ENCODE measurements at places on chromosomes 2 and 18.

DNA sequence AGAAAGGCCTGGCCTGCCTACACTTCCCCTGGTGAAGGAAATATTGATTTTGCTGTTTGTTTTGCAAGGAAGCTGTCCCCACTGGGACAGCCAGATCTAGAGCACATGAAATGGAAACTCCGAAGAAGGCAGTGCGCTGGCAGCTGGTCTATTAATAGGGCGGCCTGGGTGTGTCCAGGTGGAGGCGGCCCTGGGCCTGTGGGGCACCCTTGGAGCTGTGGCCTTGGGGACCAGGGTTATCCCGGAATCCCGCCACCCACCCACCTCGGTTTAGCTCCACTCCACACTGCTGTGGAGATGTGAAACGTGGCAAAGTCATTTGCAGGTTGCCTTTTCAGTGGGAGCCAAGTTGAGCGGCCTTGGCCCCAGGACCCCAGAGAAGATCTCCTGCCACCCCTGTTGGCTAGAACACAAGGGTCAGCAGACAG lies 204.3 kb downstream of the KLHL29 start:
- no peak for DNase-seq

- no peak for DNase-seq
Observed at GRCh38 chr2:146246002-146246735, 1598.7 kb upstream of the ACVR2A start.

DNA sequence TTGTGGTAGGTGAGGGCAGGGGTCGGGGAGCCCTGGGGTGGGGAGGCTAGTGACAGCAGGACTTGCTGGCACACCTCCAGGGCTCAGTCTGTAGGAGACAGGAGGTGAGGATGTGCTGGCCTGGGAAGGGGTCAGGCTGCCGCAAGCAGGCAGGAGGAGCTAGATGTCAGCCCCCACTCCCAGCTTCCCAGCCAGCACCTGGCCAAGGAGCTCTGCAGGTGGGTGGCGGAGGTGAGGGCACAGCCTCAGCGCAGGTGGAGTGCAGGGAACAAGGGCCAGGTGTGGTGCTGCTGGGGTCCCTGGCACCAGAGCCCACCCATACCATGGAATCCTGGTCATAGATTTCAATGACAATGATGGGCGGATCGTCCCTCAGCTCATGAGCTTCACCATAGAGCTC lies 2.9 kb downstream of the OTOF start:
- no peak for DNase-seq

GRCh38 chr2:31217465-31218200 lies at the start of gene CAPN14:
Gene CAPN14, minus strand, starts transcription at chr2:31217515. Its CDS starts 12,068 bp downstream, at chr2:31205447.
- DNase-seq = no peak

- DNase-seq = no peak
Observed at GRCh38 chr18:74539289-74539688, 5.0 kb downstream of the CNDP1 start.

- no peak for DNase-seq
Observed at GRCh38 chr2:231197706-231198290, 633 bp upstream of the ARMC9 start.

- DNase-seq = no peak
Observed at GRCh38 chr18:61882296-61883004, 10.4 kb downstream of the RNF152 start.

- DNase-seq = no peak
Observed at GRCh38 chr2:203909974-203910373, 26.6 kb upstream of the ICOS start.

DNA sequence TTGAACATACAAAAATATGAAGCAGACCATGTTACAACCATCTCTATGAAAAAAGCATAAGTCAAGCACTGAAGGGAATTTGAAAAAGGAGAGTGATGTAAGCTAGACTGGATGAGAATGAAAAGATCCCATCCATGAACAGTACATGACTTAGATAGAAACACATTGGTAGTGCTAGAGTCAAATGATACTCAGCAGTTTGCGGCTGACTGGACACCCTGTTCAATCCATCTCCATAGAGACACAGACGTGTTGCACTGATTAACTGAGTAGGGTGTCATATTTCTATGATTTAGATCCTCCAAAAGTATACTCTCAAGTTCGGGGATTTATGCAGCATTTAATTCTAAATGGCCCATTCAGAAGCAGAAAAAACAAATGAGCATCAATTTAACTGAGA lies 674.3 kb upstream of the NRXN1 start:
- no peak for DNase-seq

DNA sequence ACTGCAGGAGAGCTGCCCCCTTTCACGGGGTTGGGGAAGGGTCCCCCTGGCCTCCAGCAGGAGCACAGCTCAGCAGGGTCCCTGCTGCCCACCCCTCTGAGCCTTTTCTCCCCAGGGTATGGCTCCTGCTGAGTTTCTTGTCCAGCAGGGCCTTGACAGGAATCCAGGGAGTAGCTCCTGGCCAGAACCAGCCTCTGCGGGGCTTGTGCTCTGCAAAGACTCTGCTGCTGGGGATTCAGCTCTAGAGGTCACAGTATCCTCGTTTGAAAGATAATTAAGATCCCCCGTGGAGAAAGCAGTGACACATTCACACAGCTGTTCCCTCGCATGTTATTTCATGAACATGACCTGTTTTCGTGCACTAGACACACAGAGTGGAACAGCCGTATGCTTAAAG lies 21.2 kb downstream of the FOSL2 start:
- DNase-seq = no peak

GRCh38 chr18:35408843-35409261 lies 31.7 kb upstream of the ZNF396 start:
- DNase-seq = no peak

GRCh38 chr2:146481629-146482028 lies 1363.2 kb upstream of the ACVR2A start:
- no peak for DNase-seq

DNA sequence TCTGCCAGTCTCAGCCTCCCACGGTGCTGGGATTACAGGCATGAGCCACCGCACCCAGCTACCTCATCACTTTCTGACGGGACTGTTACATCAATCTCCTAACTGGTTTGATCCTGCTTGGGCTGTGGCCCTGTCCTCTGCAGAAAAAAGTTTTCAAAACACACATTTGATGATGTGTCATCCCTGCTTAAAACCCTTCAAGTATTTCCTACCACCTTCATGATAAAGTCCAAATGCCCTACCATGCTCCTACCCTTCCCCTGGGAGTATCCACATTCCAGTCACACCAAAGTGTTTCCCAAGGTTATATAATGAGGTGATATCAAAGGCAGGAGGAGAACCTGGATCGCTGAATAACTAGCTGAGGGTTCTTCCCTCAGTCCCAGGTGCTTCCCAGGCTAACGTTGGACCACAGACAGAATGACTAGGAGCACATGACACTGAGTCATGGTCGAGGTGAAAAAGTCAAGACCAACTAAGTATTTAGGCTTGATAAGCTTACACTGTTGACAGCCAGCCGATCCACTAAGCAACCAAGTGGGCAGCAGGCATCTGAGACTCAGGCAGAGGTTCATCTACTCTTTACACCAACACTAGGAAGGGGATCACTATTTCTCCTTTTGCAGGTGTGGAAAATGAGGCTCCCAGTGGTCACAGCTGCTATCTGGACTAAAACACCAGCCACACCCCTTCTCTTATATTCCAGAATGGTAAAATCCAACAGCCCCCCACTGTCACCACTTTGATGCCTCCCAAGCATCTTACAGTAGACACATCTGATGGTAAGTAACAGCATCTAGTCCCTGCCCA lies 31.8 kb downstream of the CYRIA start:
- DNase-seq = peak; percentile 37

DNA sequence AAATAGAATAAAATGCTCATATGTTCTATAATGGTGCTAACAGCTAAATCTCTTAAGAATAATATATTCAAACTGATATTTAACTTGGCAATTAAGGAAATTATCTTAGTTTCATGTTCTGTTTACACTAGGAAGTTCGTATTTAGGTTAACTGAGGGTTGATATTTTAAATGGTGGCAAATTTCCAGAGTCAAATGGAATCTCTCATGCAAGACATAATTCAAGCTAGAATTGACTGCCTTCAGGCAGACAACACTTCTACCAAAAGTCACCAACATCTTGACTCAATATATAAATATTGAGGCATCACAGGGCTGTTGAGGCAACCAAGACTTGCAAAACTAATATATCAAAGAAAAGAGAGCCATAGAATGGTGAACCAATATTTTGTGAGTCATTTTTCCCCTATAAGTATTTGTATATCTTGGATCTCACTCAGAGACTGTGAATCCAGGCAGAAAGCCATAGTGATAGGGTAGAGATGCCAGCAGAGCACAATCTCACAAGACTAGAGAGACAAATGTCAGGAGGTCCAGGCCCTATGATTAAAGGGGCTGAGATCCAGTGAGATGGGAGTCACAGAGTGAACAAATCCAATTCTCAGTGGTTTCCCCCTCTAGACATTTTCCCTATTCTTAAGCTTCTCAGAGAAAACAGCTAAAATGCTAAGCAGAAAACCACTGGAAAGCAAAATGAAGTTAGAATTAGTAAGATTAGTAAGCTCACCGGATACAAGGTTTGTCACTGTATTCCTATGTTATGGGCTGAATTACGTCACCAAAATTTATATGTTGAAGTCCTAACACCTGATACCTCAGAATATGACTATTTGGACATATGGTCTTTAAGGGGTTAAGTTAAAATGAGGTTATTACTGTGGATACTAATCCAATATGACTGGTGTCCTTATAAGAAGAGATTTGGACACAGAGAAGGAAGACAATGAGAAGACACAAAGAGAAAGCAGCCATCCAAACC lies 358.2 kb upstream of the UBE2E3 start:
- DNase-seq = no peak

DNA sequence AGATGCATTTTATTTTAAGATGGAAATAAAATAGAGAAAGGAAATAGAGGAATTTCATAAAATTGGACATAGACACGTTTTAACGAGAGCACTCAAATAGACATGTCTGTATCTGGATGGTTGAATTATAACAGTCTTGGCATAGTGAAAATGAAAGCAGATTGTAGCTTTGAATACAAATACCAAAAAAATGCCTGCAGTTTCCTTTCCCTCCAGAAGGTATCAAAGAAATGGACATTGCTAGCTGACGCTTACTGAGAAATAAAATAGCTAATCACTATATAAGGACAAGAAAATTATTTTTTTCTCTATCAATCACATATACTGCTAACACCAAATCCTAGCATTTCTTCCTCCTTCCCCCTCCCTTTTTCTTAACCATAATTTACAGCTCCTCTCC lies 11.4 kb upstream of the MAPRE2 start:
- no peak for DNase-seq

DNA sequence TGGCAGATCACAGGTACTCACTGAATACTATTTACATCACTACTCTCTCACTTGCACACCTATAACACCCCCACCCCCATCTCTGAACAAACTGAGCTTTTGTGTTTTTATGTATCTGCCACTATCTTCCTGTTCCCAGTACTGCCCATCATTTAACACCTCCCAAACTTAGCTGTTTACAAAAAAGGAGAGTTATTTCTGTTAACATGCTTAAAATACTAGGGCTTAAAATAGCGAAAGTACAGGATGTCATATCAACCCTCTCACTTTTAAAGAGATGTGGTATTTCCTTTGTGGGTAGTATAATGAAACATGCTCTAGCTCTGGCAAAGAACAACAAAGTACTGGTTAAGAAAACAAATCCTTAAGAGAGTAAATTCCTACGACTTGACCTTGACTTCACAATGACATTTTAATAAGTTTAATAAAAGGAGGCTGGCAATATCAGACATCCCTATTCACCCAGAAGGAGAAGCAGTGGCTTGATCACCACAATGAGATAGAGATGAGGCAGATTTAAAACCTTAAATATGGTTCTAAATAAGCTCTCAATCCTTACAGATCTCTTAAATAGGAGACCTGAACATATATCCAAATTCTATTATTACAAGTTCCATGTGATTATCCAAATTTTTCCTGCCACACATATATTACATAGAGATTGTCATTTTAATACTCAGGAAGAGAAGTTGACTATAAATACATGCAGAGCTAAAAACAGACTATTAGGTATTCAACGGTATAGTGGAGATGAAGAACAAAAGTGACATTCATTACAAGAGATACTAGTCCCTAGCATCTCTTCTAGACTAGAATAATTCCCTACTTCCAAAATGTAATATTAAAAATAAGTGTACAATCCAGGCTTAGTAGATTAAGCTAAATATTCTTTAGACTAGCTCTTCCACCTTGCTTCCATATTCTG lies 36.9 kb downstream of the TRAK2 start:
- DNase-seq = peak; percentile 38

DNA sequence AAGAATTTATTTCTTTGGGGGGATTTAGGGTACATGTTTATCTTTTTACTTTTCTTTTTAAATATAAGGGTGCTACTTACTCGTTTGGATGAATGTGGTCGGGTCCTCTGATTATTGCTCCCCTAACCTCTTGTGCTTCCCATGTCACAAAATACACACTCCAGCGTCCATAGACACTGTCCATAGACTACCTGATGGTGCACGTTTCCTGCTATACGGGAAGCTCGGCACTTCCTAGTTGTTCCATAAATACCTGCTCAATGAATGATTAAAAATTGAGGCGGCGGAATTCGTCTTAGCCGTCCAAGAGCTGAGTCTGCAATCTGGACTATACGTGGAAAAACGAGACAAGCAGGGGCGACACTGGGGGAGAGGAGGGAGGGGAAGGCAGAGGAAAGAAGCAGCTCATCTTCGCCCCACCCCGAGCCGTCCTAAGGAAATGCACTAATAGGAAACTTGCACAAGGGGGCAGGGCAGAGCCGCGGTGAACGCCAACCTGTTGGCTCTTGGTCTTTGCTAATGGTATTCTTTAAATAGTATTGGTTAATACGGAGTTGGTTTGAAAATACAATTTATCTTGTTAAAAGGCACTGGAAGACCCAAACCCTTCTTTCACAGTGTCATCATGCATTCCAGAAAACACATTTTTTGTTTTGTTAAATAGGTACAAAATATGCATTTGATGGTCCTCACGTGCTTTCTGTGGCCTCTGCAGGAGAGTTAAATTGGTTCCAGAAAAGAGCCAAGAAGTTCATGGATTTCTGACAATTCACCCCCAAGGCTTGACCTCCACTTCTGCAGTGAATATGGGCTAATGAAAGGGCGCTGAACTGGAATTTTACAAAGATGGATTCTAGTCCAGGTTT lies 73.0 kb upstream of the KCTD1 start:
- DNase-seq = peak; percentile 15

DNA sequence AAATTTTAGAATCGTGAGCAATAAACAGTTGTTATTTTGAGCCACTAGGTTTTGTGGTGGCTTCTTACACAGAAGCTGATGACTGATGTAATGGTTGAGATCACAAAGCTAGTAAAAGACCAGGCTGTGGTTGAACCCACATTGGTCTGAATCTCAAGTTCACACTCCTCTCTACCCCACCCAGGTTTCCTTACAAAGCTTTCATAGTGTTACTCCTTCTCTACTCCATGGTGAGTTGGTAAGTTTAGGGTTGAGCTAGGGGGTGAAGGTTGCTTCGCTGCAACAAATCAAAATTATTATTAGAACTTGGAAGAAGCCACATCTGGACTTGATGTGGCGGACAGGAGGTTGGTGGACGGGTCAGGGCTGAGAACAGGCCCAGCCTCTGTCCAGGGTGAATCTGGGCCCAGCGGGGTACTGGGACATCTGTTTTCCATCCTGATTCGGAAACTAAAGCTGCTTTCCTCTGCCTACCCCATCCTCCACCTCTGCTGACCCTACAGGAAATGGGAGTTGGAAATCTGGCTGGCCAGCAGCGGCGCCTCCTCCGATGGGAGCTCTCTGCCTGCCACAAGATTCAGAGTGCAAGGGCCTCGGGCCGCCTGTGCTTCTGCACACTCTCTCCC lies 86.3 kb downstream of the ZFP36L2 start:
- DNase-seq = peak; percentile 52

- DNase-seq = no peak
Observed at GRCh38 chr2:37638973-37639372, 32.5 kb downstream of the CDC42EP3 start.

- no peak for DNase-seq
Observed at GRCh38 chr2:110741491-110741980, 9.2 kb downstream of the ACOXL start.

- peak; percentile 19 for DNase-seq
Observed at GRCh38 chr2:144414324-144414845, 105.5 kb downstream of the ZEB2 start.

Data from CD4-positive, alpha-beta T cell treated with Interleukin-1 beta for 1 hour (primary cell).